Right ventricle myocardium superior (tissue), 1 donor: ENCODE measurements at places on chromosomes 5 and 9. TPM values are rescaled to one million over a fixed set of nuclear protein-coding genes. Genes with fewer than 3 reads are reported as not detected.

DNA sequence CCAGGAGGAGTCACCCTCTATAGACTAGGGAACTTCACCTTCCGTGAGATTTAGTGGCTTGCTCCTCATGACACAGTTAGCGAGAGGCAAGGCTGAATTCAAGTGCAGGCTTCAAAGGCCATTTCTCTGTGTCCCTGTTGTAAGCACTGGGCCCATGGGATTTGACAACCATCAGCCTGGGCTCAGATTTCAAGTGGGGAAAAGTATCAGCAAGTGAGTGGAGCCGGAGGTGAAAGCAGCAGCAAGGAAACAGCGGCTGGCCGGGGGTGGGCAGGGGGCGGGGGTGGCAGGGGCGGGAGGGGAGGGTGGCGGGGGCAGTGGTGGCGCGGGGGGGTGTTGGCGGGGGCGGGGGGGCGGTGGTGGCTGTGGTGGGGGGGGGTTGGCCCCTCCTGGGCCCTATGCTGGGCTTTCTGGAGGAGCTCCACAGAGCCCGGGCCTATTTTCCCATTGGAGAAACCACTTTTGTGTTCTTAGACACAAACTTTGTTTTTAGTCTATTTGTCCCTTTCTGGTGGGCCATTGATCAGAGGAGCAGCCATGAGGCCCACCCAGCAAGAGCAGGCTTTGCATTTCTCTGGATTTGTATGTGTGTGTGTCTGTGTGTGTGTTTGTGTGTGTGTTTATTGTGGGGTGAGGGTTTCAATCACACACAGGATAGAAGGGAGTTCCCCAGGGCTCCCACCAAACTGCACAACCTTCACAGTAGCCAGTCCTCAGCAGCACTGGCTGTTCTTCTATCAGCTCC lies 165.4 kb upstream of the RAI14 start:
- DNase-seq: no peak

ADRB2 gene
- 5.6 TPM for total RNA-seq

GRCh38 chr5:23631302-23632045 lies 124.1 kb downstream of the PRDM9 start:
- DNase-seq: no peak

DNA sequence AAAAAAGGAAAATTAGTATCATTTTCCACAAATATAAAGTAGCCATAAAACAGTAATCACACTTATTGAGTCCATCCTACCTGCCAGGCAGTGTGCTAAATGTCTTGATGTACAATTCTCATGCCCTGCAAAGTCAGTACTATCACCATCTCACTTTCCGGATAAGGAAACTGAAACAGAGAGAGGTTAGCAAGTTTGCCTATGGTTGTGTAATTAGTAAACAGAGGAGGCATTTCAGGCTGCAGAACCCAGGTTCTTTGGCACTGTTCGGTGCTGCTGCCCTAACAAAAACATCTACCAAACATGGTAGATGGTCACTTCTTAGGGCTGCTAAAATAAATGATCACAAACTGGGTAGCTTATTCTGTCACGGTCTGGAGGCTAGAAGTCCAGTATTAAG lies 22.6 kb downstream of the PLAC8L1 start:
- no peak for DNase-seq

GRCh38 chr9:84807870-84808390 lies 138.4 kb downstream of the NTRK2 start:
- no peak for DNase-seq

DNA sequence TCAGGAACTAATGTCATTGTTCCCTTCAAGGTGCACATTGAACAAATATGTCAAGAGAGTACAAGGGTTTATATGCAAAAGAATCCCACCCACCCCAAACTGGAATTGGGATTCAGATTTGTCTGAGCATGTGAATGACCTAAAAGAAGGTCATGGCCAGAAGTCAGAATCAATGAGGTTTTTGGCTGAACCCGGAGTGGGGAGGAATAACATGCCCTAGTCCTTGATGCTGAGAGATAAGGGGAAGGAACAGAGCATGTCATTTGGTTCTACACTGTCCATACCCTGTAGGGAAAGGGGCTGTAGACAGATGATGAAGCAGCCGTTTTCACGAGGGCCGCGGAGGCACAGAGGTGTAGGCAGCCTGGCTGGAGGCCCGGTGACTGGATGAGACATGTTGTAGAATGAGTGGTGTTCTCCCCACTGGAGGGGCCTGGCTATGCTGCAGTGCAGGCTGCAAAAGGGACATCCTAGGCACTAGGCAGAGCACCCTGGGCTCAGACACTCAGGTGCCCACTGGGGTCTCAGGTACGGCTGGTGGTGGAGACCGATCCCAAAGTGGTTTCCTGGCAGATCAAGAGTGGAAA lies 65.9 kb downstream of the ZFAND5 start:
- no peak for DNase-seq

C5orf52 gene
- not detected for total RNA-seq

GRCh38 chr5:172666251-172666650 lies 25.2 kb downstream of the NEURL1B start:
- DNase-seq: no peak

DNA sequence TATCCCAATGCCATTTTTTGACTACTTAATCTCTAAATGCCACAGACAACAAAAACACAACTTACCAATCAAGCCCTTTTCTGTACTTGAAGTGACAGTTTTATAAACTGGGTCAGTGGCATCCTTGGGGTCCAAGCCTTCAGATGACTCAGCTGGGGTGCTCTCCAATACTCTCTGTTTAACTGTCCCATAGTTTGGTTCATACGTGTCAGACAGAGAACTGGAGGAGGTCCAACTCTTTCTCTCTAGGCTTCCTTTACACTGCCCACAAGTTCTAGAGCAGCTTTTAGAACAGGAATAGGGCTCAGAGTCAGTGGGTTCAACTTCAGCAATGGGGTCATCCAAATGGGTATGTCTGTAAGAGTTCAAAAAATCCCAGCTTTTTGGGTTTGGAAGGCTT lies 166.9 kb downstream of the CDC42SE2 start:
- no peak for DNase-seq

SHISAL2B gene
- not detected for total RNA-seq

PCDHA13 gene
- total RNA-seq: not detected

DNA sequence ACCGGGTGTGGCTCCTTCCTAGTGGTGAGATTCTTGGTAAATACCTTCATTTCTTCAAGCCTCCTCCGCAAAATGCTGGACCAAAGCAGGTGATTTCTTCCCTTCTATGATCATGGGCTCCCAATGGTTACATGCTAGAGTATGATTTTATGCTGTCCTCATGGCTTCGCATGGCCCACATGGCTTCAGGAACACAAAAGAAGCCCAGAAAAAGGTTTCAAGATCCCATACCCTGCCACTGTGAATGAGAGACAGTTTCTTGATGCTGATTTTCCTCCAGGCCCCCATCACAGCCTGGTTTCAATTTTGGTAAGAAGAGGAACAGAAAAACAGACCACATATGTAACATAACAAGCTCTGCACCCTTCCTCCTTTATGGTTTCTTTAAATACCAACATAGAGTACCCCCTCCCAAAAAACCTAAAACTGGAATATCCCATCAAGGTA lies 2.4 kb upstream of the RXFP3 start:
- DNase-seq: no peak

DNA sequence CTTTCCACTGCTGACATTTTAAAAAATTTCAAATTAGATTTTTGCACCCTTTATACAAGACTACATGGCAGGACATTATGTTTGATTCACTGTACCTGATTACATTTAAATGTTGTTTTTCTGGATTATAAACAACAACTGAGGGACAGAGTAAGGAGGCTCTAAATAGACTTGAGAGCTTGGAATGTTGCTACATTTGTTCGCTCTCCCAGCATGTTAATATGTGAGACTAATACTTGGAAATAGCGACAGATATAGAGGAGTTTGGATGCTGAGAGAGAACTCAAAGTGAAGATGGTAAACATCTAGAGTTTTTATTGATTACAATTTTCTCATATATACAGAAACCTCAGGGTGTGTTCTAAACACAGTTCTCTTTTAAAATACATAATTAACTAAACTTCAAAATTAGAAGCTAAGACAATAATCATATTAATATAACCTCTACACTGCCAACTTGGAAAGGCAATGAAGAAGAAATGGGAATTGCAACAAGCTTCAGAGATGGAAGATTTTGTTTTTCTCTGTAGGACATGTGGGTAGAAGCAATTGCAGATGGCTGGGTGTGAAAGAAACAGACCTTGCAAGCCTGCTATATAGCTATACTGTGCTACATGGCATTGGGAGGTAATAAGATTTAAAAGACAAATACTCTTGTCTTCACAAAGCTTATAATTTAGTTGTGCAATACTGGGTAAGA lies 1.4 kb upstream of the NDFIP1 start:
- no peak for DNase-seq

DNA sequence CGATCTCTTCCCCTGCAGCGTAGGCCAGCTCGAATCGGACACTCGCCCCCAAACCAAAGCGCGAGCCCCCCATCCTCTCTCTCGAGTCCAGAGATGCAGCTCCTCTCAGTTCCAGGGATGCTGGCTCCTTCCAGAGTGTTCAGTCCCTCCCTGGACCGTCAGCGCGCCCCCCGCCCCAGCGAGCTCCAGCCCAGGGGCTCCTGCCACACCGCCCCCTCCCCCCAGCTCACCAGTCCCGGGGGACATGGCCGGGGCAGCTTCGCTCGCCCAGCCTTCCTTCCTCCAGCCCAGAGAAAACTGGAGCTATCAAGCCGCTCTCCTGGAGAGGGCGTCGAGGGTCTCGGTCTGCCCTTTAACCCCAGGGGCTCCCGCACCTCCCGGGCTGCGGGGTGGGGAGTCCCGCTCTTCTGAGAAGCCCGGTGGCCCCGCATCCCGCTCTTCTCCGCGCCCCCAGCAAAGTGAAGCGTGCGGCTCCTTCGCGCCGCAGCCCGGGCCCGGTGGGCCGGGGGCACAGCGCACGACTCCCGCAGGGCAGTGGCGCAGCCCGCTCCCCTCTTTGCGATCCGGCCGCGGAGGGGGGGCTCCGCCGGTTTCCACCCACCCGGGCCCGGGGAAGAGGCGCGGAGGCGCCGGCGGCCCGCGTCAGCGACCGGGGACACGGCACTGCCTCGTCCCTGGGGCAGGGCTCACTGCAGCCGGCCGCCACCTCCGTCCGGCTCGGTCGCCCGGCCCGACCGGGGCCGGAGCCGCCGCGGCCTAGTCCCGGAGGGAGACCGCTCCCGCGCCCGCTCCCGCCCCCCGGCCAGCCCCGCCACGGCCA lies 587 bp downstream of the MIER3 start:
- DNase-seq: peak; percentile 43

DNA sequence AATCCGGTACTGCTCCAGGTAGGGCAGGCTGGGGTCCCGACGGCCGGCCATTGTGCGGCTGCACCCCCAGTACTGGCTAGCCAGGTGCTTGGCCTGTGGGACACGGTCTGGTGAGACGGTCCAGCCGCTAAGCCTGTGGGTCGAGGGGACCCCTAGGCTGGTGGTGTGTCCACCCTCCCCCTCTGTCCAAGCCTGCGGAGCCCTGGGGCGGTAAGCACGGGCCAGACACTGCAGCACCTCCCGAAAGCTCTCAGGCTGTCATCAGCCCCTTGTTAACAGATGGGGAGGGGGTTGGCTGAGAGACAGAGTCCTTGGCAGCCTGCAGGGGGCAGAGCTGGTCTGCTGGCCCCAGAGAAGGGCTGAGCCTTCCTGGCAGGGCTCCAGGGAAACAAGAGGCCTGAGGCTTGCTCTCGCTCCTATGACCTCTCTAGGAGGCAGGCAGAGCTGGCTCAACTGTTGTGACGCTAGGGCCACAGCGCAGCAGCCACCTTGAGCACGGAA lies 11.8 kb upstream of the MRNIP start:
- peak; percentile 87 for DNase-seq

DNA sequence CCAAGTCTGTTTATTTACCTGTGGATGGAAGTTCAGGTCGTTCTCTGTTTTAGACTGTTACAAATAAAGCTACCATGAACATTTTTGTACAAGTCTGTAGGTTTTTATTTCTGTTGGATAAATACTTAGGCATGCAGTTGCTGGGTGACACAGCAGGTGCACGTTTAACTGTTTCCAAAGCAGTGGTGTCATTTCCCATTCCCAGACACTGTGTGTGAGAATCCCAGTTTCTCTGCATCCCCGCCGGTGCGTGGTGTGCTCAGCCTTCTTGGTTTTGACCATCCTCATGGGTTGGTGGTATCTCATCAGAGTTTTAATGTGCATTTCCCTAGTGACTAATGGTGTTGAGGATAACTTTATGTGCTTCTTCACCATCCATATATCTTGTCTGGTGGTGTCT lies 27.2 kb downstream of the AHRR start:
- no peak for DNase-seq

ANKRD18A gene
- 3.0 TPM for total RNA-seq

DNA sequence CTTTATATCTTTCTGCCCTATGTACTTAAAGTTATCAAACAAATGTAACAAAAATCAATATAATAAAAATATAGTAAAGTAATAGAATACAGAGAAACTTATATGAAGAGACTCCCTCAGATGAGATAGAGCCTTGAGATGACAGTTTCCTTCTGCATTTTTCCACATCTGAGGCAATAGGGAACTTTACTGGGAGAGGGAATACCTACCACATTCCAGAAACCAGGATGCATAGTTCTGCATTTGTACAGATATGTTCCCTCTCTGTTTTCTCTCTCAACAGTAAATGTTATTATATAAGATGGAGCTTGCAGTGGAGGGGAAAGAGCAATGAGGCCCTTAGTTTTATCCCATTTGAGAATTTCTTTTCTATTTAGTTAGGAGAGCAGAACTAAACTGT lies 109.6 kb upstream of the KCNN2 start:
- DNase-seq: no peak

DNA sequence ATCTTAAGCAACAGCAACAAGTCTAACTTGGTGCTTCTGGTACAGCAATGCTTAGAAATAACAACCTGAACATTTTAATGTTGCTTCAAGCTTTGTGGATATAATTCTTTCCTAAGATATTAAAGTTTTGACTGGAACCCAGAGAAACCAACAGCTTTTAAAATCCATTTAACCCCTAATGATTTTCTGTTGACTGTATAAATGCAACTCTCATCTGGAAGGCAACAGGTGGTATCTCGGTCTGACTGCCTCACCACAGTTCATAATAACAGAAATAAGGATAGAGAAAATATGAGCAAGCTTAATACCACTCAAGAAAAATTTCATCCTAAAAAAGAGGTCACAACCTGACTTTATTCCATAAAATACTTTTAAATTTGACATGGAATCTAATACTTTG lies 116.9 kb downstream of the HOMER1 start:
- DNase-seq: no peak

ARHGAP26 gene
- 32.5 TPM for total RNA-seq

GRCh38 chr9:114419796-114420195 lies 32.0 kb upstream of the AKNA start:
- no peak for DNase-seq

GRCh38 chr5:36209664-36210063 lies 32.1 kb downstream of the NADK2 start:
- no peak for DNase-seq

DNA sequence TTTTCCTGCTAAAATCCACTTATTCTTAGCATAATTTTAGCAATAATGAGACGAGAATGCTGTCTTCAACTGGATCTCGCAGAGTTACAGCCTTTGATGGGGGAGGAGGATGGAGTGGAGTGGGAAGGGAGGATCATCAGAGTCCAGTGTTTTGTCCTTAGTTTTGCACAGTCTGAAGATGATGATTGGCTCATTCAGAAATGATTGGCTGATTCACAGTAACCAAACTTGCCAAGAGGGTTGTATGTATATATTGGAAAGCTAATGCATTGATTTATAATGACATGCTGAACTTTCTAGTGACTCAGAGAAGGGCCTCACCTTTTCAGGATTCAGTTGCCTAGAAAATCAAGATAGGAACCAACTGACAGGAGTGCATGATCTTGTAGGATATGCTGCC lies 448.0 kb downstream of the CCDC171 start:
- DNase-seq: no peak
